Thoracic aorta (tissue), 2 donors: ENCODE measurements at places on chromosomes 16 and 17. TPM values are rescaled to one million over a fixed set of nuclear protein-coding genes. Genes with fewer than 3 reads are reported as not detected.

ZSCAN10 gene
- total RNA-seq = not detected

MILR1 gene
- 28.8 TPM for total RNA-seq

TMEM100 gene
- total RNA-seq = 10.7 TPM

TNFRSF17 gene
- not detected for total RNA-seq

SDK2 gene
- 8.9 TPM for total RNA-seq

KRTAP1-1 gene
- total RNA-seq = not detected

ABCA6 gene
- total RNA-seq = 43.3 TPM

- no peak for DNase-seq
Measured at GRCh38 chr17:36148559-36149295, 27.7 kb downstream of the TBC1D3B start.

GRCh38 chr16:35325936-35326335, 1866.5 kb downstream of the TP53TG3F start:
- no peak for DNase-seq

DNA sequence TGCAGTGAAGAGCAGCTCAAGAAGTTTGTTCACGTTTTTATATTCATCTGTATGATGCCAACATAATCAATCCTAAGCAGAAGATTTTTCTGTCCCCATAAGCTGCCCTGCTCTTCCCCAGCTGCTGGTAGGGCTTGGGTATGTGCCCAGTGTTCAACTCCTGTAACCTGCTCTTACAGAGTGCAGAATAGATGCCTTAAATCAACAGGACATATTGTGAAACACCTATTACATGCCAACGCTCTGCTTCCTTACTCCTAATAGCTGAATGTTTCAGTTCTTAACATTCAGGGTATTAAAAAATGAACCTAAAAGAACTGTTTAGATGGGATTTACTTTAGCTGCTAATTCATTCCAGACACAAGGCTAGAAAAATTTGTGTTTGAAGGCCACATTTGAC, 190.9 kb downstream of the HS3ST3A1 start:
- DNase-seq = no peak

DNA sequence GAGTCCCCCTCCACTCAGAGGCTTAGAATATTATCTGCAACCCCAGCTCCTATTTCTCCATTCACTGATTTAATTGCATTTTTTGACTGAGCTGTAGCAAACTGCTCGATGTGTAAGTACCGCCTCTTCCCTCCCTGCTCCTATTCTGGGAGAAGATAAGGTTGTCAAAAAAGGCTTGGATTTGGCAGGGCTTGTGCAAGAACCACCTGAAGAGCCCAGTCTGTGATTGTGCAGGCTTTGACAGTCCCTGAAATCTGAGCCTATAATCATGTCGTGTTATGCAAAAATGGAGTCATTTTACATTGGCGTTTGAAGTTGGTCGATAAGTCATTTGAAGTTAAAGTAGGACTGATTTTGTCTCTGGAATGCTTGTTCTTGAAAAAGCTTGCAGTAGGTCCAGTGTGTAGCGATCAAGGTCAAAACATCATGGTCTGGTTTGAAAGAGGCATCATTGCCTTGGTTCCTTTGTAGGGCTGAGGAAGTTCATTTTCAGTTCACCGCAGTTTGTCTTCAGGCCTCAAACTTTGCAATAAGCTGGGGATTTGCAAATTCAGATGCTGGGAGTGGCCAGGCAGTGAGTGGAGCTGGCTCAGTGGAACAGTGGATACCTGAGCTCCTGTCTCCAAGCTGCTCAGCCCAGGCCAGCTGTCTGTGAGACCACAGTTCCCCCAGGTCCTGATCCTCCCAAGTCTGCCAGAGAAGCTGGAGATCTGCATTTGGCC, 68.8 kb downstream of the KATNIP start:
- no peak for DNase-seq

DNA sequence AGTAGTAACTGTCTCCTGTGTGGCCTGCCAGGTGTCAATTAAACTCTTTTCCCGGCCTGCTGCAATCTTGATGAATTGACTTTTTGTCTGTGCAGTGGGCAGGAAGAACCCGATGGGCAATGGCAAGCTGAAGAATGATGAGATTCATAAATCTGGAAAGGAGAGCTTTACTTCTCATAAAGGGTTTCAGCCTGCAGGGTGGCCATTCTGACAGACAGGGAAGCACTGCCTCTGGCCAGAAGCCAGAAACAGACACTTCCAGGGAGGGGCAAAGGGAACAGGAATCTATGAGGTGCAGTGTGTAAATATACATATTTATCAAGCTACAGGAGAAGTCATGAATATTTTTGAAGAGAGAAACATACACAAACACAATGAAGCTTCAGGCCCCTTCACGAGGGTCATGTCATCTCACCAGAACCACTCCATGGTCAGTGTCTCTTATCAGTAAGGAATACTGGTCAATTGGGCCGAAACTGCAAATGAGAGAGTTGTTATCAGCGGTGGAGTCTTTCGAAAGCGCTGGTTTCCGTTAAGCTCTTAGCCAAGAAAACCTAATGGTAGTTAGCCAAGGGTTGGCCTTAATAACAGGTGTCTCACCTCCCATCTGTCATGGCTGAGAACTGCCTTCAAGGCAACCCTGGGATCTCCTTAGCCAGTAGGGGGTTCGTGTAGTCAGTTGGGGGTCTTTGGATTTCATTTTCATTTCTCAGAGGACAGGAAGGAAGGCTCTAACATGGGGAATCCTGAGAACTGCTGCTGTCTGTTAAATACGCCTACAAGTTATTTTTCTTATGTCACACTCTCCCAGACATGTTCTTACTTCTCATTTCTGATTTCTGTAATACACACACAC, 1.2 kb upstream of the NARF start:
- no peak for DNase-seq

GRCh38 chr17:50430821-50431618, 5.0 kb downstream of the ACSF2 start:
- no peak for DNase-seq

DNA sequence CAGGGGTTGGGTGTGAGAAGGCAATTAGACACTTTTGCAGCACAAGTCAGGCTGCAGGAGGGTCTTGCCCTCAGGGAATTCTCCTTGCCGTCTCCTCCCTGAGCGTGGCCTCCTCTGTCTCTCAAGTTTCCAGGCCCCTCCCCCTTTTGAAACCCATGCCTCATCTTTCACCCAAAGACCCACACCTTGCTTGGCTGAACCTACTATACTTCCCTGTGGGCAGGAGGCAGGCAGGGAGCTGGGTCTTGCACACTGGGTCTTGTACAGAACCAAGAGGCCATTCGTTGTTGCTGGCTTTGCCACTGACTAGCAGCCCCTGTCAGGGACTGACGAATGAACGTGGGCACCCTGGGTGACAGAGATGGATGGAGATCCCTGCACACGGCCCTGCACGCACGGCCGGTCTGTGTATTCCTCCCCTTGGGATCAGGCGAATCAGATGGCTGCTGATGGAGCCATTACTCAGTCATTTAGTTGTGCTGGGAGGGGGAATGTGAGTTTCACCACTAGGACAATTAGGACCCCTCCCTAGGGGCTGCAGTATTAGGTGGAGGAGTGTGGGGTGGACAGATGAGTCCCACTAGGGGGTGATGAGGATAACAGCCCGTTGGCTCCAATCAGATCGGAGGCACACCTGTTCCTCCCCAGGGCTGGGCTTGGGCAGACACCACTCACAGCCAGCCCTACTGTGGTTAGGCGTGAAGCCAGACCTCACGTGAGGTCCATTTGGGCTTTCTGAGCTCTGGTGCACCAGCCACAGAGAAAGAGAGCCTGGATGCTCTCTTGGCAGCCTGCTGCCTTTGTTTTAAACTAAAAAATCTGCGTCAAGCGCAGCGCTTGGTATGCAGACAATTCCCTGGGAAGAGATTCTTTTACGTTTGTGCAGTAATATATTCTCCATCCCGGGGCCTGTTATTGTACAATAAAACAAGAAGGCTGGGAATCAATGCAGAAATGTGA, 167.7 kb upstream of the WSCD1 start:
- DNase-seq = no peak

- DNase-seq = no peak
Measured at GRCh38 chr16:26952411-26952810, 114.3 kb upstream of the C16orf82 start.

DNA sequence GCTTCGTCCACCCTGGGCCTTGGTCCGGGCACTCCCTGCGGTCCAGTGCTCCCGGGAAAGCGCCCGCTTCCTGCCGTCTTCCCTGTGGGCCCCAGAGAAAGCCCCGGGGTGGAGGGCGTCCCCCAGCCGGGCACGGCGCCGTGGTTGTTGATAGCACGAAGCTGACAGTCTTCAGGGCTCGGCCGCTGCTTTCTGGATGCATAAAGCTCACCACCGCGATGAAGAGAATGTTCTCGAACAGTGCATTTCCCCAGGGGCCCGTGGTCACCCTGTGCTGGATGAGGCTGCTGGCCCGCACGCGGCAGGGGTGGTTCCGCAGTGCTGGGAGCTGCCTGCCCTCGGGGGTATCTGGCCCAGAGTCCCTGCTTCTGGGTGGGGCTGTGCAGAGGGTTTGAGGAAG, 53.2 kb downstream of the BAHCC1 start:
- DNase-seq = no peak

DNA sequence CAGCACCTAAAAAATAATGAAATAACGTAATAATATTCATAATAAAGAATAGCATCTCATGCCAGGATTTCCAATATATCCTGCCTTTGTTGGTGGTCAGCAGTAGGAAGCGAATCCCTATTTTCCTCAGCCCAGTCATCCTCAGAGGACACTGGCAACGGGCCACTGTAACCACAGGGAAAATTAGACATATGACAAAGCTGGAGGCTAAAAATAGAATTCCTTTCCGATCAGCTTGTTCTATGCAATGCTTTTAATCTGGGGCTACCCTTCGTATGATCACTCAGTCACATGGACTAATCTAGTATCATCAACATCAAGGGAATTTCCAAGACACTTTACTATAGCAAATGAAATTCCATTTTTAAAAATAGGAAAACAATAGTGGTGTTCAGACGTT, 246.9 kb upstream of the KCNJ16 start:
- DNase-seq = no peak

GRCh38 chr17:46972346-46972745, 6.7 kb downstream of the RPRML start:
- no peak for DNase-seq

DNA sequence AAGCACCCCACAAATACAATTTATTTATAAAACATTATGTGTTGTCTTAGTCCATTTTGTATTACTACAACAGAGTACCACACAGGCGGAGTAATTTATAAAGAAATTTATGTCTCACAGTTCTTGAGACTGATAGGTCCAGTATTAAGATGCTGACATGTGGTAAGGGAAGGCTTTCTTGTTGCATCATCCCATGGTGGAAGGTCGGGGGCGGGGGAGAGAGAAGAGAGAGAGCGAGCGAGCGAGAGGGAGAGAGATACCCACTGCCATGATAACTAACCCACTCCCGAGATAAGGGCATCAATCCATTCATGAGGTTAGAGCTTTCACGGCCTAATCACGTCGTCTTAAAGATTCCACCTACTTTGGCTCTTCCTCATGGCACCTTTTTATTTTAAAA, 117.8 kb downstream of the KCNJ12 start:
- DNase-seq = no peak

DNA sequence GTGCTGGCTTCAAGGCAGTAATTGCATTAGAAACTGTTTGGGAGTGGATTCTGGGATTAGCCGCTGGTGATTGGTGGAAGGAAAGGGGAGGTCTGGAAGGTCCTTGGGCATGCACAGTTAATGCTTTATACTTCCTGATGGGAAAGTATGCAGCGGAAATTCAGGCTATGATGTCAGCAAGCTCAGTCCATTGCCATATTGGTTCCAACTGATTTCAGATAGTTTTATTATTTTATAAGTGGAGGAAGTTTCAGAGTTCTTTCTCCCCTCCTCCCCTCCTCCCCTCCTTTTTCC, 8.1 kb upstream of the CMTR2 start:
- DNase-seq = no peak
